ENCODE measurements at places on chromosomes 7 and 10.

GRCh38 chr10:22599048-22599561 lies 115.3 kb downstream of the PIP4K2A start:
- DNase-seq: no peak

- DNase-seq: no peak
Observed at GRCh38 chr7:78395298-78396036, 596.9 kb downstream of the PHTF2 start.

GRCh38 chr10:49225218-49225876 lies 37.2 kb upstream of the TMEM273 start:
- DNase-seq: no peak

DNA sequence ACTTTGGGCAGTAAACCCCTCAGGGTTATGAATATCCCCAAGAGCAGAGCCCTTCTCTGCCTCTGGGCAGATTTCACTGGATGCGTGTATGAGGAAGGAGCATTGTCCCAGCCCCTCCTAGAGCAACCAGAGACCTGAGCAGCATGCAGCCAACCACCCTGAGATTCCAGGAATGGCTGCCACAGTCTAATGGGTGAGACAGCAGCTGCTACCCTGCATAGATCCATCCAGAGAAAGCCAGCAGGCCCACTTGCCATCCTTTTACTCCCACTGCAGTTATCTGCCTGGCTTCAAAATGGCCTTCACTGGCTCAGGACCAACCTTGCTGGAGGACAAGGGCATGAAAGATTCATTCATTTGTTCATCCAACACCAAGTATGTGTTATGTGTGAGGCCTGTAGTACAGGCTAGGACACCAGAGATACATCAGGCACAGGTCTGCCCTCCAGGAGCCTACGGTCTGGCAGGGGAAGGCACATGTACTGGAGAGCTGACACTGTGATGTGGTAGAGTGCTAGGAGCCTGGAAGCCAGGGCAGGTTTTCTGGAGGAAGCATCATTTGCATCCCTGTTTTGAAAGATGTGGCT lies 26.2 kb upstream of the C10orf105 start:
- DNase-seq: no peak

- no peak for DNase-seq
Observed at GRCh38 chr10:35268791-35269257, 67.5 kb upstream of the CCNY start.

- no peak for DNase-seq
Observed at GRCh38 chr7:42453931-42454361, 216.9 kb upstream of the GLI3 start.

DNA sequence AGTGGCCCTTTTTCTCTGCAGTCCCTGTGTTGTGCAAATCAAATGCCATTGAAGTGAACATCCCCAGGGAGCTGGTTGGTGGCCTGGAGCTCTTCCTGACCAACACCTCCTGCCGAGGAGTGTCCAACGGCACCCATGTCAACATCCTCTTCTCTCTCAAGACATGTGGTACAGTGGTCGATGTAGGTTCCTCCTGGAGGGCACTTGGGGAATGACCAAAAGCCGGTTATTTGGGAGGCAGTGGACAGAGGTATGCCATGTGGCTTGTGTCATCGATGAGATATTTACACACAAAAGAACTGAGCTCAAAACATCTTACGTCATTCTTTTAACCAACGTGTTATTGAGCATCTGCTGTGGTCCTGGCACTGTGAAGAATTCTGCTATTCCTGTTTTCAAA lies 19.7 kb downstream of the OIT3 start:
- DNase-seq: no peak

DNA sequence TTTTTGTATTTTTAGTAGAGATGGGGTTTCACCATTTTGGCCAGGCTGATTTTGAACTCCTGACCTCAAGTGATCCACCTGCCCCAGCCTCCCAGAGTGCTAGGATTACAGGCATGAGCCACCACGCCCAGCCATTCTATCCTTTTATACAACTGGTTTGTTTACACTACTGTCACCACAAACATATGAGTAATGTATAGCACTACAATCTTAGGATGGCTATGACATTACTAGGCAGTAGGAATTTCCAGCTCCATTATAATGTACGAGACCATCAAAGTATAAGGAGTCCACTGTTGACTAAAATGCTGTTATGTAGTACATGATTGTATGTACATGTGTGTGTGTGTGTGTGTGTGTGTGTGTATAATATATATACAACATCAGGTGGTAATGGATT lies 1126.1 kb upstream of the LRRN3 start:
- no peak for DNase-seq

DNA sequence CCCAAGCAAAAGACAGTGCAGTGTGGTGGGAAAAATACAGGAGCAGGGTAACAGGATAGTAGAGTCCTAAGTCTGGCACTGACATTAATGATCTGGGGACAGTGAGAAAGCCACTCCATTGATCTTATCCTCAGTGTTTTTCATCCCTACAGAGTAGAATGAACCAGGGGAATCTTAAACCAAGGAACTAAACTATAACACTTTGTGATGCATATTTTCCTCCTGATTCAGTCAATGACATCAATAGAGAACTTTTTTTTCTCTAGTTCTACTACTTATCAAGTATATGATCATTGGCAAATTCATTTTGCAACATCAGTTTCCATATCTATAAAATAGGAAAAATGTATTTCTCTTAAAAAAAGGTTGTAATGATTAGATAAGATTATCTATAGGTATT lies 151.1 kb downstream of the TMEM26 start:
- no peak for DNase-seq
